ENCODE measurements at places on chromosomes 6 and 20. TPM values are rescaled to one million over a fixed set of nuclear protein-coding genes. Genes with fewer than 3 reads are reported as not detected.

DNA sequence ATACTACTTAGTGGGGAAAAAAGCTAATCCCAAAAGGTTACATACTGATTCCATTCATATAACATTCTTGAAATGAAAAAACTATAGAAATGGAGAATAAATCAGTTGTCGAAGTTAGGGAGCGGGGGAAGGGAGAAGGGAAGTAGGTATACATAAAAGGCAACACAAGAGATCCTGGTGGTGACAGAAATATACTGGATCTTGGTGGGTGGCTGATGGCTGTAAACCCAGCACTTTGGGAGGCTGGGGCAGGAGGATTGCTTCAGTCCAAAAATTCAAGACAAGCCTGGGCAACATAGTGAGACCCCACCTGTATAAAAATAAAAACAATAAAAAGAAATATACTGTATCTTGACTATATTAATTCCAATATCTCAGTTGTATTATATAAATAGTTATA lies 105.7 kb upstream of the LGSN start:
- no peak overlapping the region for H3K4me3 ChIP-seq
- no peaks in the 10 kb centered on the region for H3K36me3 ChIP-seq
- no peak overlapping the region for H3K27ac ChIP-seq
- no peaks in the 10 kb centered on the region for H3K27me3 ChIP-seq
- no peak for DNase-seq

DNA sequence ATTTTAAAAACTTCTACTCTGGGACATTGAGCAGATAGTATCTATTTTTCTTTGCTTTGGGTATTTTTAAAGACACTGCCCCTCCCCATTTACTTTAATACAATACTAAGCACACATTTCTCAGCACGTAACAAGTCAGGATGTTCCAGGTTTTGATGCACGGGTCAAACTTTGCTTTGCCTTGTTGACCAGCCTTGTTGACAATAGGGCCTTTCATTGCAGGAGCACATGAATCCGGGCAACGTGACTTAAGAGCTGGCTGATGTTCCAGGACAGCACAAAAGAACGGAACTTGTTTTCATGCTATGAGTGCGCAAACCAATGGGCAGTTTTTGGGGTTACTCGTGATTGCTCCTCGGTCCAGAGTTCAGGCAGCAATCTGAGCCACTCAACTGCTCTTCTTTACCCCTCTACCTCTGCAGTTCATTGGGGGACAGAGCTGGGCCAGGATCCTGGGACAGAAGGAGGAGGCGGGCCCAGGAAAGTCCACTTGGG lies 78.6 kb upstream of the SLC22A16 start:
- no peaks in the 10 kb centered on the region for H3K27me3 ChIP-seq
- H3K27ac ChIP-seq: peak overlapping the region; percentile 27
- DNase-seq: no peak

- H3K36me3 ChIP-seq: no peaks in the 10 kb centered on the region
- no peak overlapping the region for H3K4me3 ChIP-seq
- DNase-seq: no peak
- H3K27me3 ChIP-seq: no peaks in the 10 kb centered on the region
- no peak overlapping the region for H3K27ac ChIP-seq
These were observed 13.8 kb upstream of the TFB1M start for GRCh38 chr6:155328074-155328538.

DNA sequence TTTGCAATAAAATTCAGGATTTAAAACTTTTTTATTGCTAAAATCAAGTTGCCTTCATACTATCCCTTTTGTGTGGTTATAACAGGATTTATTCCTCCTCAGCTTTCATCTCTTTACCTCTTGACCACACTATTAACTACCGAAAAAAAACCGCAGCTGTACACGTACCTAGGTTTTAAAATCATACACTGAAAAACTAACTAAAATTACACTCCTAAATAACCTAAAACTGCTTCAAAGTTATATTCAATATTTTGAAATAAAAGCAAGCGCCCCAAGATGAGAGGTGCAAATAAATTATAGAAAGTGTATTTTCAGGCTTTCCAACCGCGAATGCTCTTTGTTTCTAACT lies 1.4 kb downstream of the MPC1 start:
- no peak for DNase-seq
- H3K36me3 ChIP-seq: no peaks in the 10 kb centered on the region
- H3K27ac ChIP-seq: peak overlapping the region; percentile 95

- peak overlapping the region; percentile 83 for H3K4me3 ChIP-seq
- H3K27me3 ChIP-seq: peaks cover 8% of the 10 kb centered on the region
- peaks cover 97% of the 10 kb centered on the region for H3K4me1 ChIP-seq
- H3K36me3 ChIP-seq: no peaks in the 10 kb centered on the region
- H3K27ac ChIP-seq: peak overlapping the region; percentile 94
- no peak for DNase-seq
These were observed 1.2 kb downstream of the LAMA5 start for GRCh38 chr20:62365814-62366369.

GRCh38 chr6:56742122-56742791 lies 99.6 kb upstream of the DST start:
- peaks cover 14% of the 10 kb centered on the region for H3K4me1 ChIP-seq

- no peaks in the 10 kb centered on the region for H3K36me3 ChIP-seq
- no peak overlapping the region for H3K4me3 ChIP-seq
- H3K27ac ChIP-seq: no peak overlapping the region
- H3K4me1 ChIP-seq: peaks cover 4% of the 10 kb centered on the region
These were observed 104.1 kb downstream of the BCKDHB start for GRCh38 chr6:80210618-80211017.

- no peak for DNase-seq
- peak within 1 kb of the TSS; percentile 66 for H3K4me3 ChIP-seq
- H3K27me3 ChIP-seq: no peaks in the 10 kb centered on the region
- H3K36me3 ChIP-seq: no peaks in the 10 kb centered on the region
- peak within 1 kb of the TSS; percentile 45 for H3K27ac ChIP-seq
These were observed at the start of gene BFSP1 for GRCh38 chr20:17530716-17531664. BFSP1 (minus strand) TSS chr20:17531379; CDS start chr20:17531329, 50 bp downstream.

DNA sequence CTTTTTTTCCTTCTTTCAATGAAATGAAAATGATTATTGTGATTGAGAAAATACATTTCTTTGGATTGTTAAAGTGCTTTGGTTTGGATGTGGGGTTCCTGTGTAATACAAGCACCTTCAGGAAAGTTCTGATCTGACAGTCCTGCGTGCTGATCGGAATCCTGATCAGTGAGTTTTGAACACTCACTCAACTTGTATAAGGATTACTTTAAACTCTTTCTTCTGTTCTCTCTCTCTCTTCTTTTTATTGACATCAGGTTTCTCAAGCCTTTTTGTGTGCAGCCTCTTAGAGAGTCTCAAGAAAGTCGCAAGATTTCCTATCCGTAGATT lies 710 bp downstream of the TINAG start:
- DNase-seq: no peak
- H3K4me1 ChIP-seq: no peaks in the 10 kb centered on the region
- H3K4me3 ChIP-seq: no peak overlapping the region
- H3K36me3 ChIP-seq: no peaks in the 10 kb centered on the region
- no peaks in the 10 kb centered on the region for H3K27me3 ChIP-seq
- H3K27ac ChIP-seq: no peak overlapping the region

DNA sequence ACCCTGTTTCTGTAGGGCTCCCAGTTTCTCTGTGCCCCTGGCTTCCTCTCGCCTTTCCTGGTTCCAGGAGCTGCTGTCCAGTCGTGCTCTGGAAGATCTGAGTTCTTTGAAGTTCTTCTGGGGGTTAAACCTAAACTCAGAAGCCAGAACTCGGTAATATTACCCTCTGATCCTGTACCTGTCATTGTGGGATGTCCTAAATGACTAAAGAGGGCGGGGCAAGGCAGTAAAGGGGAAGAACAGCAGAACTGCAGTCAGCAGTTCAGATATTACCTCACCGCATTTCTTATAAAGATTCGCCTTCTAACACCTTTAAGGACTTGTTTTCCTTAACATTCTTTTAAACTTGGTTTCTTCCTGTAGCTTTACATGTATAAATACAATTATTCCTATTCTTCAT lies 63.9 kb downstream of the FAM120B start:
- H3K27me3 ChIP-seq: no peaks in the 10 kb centered on the region
- peaks cover 9% of the 10 kb centered on the region for H3K4me1 ChIP-seq
- H3K27ac ChIP-seq: no peak overlapping the region

- H3K27me3 ChIP-seq: no peaks in the 10 kb centered on the region
- peaks cover 20% of the 10 kb centered on the region for H3K4me1 ChIP-seq
- DNase-seq: no peak
- no peak overlapping the region for H3K4me3 ChIP-seq
- H3K27ac ChIP-seq: no peak overlapping the region
These were observed 8.6 kb upstream of the IP6K3 start for GRCh38 chr6:33755070-33755869.

- no peak overlapping the region for H3K27ac ChIP-seq
- no peaks in the 10 kb centered on the region for H3K4me1 ChIP-seq
- no peaks in the 10 kb centered on the region for H3K36me3 ChIP-seq
- peaks cover 31% of the 10 kb centered on the region for H3K27me3 ChIP-seq
These were observed 15.8 kb upstream of the RNF182 start for GRCh38 chr6:13908955-13909381.

Gene REPS1
- total RNA-seq: 82.6 TPM

Gene BTN1A1
- not detected for total RNA-seq
